ENCODE measurements at places on chromosomes 5 and 9.

DNA sequence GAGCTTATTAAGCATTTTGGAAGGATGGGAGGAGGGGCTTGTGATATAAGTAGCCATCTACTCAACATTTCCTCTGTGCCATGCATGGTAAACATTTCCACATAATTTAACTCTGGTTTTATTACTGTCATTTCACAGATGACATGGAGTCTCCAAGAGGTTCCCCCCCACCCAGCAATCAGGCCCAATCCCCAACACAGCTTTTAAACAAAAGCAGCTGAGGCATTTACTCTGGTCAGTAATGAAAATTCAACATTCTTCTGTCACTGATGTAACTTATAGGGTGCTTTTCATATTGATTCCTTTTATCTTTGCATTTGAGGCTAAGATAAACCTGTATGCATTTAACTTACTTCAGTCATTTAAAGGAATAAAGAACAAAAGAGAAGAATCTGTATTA lies 128.1 kb downstream of the COL23A1 start:
- DNase-seq, result no peak

DNA sequence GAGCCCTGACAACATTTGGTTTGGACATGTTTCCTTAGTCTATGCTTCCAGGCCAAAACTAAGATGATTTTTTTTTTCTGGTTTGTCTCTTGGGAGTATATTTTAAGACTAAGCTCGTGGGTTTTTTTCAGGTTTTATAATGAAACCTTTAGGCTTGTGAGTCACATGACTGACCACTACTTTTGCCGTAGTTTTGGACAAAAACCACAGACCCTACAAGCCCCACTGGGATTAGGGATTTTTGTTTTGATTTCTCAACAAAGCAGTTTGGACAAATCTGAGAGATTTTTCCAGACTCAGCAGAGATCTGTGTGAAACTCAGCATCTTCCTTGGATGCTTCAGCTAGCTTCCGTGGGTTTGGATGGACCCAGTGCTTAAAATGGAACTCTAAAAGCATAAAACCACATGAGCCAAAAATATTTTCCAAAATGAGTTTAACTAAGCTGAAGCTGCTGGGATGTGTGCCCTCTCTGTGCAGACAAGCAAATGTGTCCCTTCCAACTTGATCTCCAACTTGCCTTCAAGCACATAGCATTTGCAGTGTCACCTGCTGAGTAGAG lies 70.3 kb upstream of the SMIM15 start:
- no peak for DNase-seq

DNA sequence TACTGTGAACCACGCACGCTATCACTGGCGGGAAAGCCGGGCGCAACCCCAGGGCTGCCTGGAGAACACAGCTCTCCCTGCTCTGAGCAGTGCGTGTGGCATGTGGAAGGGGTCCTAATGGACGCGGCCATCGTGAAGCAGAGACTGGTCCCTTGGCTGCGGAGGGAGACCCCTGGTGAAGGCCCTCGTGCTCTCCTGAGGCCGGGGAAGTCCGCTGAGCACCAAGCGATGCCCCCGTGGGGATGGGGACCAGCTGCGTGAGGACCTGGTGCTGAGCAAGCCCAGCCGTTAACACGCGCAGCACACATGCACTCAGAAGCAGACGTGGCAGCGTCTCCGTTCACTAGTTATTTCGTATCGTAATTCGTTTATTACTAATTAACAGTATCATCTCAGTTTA lies 24.4 kb downstream of the SLC12A7 start:
- no peak for DNase-seq

- no peak for DNase-seq
Measured at GRCh38 chr5:171429543-171429910, 10.1 kb downstream of the FGF18 start.

DNA sequence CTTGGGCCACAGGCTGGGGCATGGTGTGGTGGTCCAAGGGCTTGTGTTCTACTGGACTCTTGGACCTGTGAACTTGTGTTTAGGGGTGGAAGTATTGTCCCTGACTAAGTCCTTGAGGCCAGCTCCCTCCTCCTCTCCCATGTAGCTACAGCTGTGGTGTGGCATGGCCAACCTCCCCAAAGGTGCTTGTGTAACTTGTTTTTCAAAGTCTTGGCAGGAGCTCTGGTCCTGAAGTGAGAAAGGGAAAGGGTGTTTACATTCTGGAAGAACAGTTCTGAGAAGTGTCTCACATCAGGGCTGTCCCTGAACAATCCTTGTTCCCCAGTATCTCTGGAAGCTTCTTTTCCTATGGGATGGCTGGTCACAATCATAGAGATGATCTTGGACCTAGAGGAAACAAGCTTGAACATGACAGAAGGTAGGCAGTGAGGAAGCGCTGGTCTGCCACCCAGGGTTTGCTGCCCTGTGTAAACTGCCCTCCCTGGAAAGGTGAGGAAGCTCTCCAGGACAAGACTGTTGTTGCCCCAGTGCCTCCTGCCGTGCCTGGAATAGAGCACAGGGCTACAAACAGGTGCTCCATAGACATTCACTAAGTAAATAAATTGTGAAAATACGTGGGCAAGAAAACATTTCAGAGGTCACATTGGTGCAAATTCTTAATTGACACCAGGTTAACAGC lies 64.6 kb upstream of the KLF9 start:
- no peak for DNase-seq

GRCh38 chr5:59678943-59679342 lies 214.6 kb downstream of the PDE4D start:
- DNase-seq, result no peak

DNA sequence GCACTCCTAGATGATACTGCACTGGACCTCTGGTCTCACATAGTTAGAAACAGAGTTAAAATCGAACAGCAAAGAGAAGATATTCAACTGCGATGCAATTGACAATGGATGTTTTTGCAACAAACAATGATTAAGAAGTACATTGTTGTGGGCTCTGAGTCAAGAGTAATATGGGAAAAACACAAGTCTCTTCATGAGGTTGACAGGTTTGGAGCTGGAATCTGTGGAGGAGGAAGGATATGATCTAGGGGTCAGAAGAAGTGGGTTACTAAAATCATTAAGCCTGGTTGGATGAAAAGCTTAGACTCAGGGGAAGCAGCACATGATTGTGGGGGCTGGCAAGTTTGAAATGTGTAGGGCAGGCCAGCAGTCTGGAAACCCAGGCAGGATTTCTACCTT lies 53.1 kb downstream of the PDCD1LG2 start:
- DNase-seq, result no peak

GRCh38 chr5:58330781-58331180 lies 129.1 kb downstream of the PLK2 start:
- DNase-seq, result no peak

DNA sequence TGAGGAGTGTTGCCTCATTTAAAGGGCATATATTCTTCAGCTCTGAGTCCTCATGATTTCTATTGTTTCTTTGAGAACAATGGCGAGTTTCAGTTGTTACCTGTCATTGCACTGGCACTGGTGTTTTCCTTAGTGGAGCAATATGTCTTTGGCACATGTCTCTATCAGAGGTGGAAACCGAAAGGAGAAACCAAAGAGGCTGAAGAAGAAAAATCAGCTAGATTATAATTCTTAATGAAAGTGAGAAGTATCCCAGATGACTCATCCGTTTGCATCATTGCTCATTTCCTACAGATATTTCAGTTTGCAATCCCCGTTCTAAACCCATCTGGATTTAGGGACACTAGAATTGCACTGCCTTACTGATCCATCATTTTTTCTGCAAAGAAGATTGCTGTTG lies 324.6 kb downstream of the TMEM232 start:
- no peak for DNase-seq

GRCh38 chr9:14151451-14151850 lies 162.5 kb downstream of the NFIB start:
- no peak for DNase-seq
